ENCODE measurements at places on chromosomes 11 and 22.

DNA sequence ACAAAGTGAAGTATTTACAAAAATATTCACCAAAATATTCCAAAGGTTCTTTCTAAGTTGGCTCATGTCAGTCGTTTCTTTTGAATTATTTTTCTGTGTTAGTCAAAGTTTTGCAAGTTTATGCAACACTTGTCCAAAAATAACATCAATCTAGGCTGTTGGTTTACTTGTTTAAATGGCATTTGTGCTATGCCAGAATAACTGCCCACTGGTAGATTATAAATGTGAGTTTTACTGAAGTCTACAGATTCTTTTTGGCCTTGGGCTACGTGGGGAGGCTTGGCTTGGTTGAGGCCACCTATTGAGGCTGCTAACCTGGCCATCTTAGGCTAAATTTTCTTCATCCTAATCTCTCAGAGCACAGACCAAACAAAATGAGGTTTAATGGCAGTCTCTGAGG, 1091.9 kb upstream of the RAG2 start:
- no peak overlapping the region for H3K4me3 ChIP-seq
- no peak overlapping the region for H3K27ac ChIP-seq
- no peak for DNase-seq
- H3K4me1 ChIP-seq, result peaks cover 7% of the 10 kb centered on the region

DNA sequence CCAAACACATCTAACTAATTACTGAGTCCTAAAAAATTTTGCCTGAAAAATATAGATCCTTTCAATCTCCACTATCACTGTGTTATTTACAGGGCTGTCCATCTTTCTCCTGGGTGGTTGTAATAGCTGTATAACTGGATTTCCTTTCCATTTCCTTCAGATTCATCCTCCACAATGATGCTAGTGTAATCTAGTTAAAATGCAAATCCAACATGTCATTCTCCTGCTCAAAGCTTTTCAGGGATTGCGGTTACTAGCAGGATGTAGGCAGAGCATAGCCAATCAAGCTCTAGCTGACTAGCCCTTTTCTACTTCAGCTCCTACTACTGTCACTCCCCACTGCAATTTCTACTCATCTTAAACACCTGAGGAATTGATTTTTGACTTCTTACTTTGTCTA, 283.0 kb downstream of the RAB38 start:
- H3K4me3 ChIP-seq, result no peak overlapping the region
- H3K36me3 ChIP-seq, result no peaks in the 10 kb centered on the region
- H3K27me3 ChIP-seq, result no peaks in the 10 kb centered on the region
- DNase-seq, result no peak

- no peak for DNase-seq
- no peaks in the 10 kb centered on the region for H3K36me3 ChIP-seq
- H3K4me3 ChIP-seq, result no peak overlapping the region
Observed at GRCh38 chr11:112485280-112485679, 224.6 kb upstream of the PLET1 start.

- H3K27ac ChIP-seq, result no peak overlapping the region
- no peak overlapping the region for H3K4me3 ChIP-seq
- H3K4me1 ChIP-seq, result peaks cover 80% of the 10 kb centered on the region
- DNase-seq, result no peak
Observed at GRCh38 chr11:63869171-63869591, 30.3 kb downstream of the MARK2 start.

DNA sequence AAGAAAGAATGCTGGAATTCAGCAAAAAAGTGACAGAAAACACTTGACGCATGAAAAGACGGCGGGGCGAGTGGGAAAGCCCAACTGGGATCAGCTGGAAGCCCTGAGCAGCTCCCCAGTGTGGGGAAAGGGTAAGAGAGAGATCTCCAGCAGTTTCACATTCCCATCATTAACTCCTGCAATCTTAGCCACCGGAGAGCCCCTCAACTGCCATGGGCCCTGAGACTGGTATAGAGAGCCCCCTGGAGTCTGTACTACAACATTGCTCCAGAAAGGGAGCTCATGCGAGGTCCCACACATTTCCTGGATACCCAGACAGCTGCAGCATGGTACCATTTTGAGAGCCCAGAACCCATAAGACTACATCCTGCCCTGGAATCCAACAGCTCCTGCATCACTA, 31.1 kb downstream of the MRGPRX4 start:
- H3K4me1 ChIP-seq, result no peaks in the 10 kb centered on the region
- H3K27ac ChIP-seq, result no peak overlapping the region
- H3K27me3 ChIP-seq, result peaks cover 10% of the 10 kb centered on the region
- H3K36me3 ChIP-seq, result no peaks in the 10 kb centered on the region

GRCh38 chr22:46036558-46037408, 59.8 kb upstream of the WNT7B start:
- peak overlapping the region; percentile 92 for H3K27ac ChIP-seq
- DNase-seq, result peak; percentile 73
- no peaks in the 10 kb centered on the region for H3K36me3 ChIP-seq
- H3K4me3 ChIP-seq, result peak overlapping the region; percentile 87

- DNase-seq, result no peak
- H3K27me3 ChIP-seq, result no peaks in the 10 kb centered on the region
- no peaks in the 10 kb centered on the region for H3K36me3 ChIP-seq
- H3K4me3 ChIP-seq, result no peak overlapping the region
- H3K4me1 ChIP-seq, result no peaks in the 10 kb centered on the region
Observed at GRCh38 chr11:105899772-105900171, 122.3 kb downstream of the MSANTD4 start.

DNA sequence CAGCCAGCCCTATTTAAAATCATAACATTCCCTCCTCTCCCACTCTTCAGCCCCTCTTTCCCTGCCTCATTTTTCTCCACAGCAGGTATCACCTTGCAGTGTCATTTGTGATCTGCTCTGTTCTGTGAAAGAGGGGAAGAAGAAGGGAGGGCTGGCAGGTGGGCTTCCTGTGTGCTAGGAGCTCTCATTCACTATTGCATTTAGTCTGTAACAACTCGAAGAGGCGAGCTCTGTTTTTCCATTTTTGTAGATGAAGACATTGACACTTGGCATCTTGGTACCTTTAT, 52.1 kb upstream of the CRYBB3 start:
- no peak overlapping the region for H3K4me3 ChIP-seq
- no peak for DNase-seq
- no peaks in the 10 kb centered on the region for H3K36me3 ChIP-seq
- H3K27me3 ChIP-seq, result no peaks in the 10 kb centered on the region

DNA sequence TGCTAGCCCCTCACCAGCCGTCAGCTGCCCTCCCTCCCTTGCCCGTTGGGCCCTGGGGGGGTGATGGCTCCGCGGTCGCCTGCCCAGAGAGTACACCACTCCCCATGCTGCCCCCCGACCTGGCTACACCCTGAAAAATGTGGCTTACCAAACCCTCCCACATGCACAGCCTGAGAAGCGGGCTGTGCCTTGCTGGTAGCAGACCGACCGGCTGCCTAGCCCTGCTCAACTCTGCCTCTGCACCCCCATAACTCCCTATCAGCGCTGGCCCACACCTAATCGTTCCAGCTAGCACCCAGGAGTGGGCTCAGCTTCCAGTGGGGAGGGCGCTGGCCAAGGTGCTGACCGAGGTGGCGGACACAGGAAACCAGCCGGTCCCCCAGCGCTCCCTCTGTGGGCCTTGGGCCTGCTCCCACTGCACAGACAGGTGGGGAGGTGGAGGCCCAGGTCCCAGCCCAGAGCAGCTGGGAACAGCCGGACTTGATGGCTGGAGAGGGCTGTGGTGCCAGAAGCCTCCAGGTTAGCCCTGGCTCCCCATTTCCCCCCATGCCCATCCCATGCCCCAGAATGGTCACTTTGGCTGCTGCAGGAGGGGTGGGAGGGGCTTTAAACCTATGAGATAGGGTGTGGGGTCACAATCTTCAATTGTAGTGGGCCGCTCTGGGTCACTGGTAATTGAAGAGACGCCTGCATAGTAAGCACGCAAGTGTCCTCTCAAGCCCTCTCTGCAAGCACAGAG, 32.1 kb upstream of the PRODH start:
- H3K27ac ChIP-seq, result no peak overlapping the region
- peaks cover 4% of the 10 kb centered on the region for H3K4me1 ChIP-seq
- H3K4me3 ChIP-seq, result no peak overlapping the region
- no peaks in the 10 kb centered on the region for H3K36me3 ChIP-seq
- DNase-seq, result no peak

GRCh38 chr11:102914238-102915043, 39.7 kb upstream of the MMP12 start:
- H3K27ac ChIP-seq, result no peak overlapping the region
- no peaks in the 10 kb centered on the region for H3K4me1 ChIP-seq
- no peak overlapping the region for H3K4me3 ChIP-seq
- no peak for DNase-seq
- no peaks in the 10 kb centered on the region for H3K27me3 ChIP-seq
- H3K36me3 ChIP-seq, result no peaks in the 10 kb centered on the region

DNA sequence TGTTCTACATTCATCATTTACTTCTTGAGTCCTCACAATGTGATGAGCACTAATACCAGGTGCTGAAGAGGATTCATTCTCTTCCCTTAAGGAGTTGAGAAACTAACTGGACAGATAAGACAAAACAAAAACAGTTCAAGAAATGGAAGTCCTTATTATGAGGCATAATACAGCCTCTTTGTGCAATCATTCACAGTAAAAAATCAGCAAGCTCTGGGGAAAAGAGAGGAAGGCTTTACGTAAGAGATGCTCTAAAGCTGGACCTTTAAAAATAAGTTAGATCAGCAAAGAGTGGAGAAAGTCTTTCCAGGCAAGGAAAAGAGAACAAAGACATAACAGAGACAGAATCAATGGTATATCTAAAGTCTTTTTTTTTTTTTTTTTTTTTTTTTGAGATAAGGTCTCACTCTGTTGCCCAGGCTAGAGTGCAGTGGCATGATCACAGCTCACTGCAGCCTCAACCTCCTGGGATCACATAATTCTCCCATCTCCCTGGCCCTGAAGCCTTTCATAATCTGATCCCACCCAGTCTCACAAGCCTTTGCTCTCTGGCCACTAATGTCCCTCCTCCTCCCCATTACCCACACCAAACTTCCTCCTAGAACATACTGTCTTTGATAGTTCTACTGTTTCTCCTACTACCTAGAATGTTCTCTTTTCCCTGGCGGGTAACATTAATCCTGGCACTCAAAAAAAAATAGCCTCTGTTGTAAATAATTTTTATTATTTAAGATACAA, 40.9 kb downstream of the MRTFA start:
- no peaks in the 10 kb centered on the region for H3K36me3 ChIP-seq
- no peak for DNase-seq
- H3K27ac ChIP-seq, result no peak overlapping the region
- peaks cover 81% of the 10 kb centered on the region for H3K4me1 ChIP-seq
- H3K4me3 ChIP-seq, result no peak overlapping the region

Data from tibial artery (tissue), 4 donors.